ENCODE measurements at places on chromosomes 2 and 18.

GRCh38 chr2:53786352-53786704, 425 bp downstream of the ASB3 start:
- peak; percentile 37 for DNase-seq

DNA sequence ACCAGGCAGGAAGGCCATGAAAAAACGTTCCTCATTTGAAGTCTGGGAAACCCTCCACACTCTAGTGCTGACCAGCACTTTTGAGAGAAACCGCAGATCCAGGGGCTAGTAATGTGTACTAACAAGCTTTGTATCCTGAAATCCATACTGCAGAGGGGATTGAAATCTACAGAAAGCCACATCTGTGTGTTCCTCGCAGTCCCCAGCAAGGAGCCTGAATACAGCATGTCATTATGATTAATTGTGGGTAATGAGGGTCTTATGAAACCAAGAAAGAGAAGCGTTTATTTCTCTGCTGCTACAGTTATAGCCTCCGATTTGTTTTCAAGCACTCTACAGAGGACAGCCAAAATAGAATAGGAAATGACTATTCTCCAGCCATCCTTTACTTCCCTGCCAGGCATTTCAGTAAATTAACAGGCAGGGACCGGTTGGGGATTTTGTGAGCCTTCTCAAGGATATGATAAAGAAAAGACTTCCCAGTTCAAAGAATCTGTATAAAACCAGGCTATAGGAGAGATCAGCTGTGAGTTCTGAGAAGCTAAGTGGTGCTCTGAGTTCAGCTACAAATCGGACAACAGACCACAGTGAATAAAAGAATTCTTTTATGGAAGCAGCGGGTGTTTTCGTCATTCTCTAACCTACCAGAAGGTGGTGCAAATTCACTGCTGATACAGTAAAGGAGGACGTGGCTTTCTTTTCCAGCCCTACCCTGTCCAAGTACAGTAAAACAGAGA, 133.4 kb downstream of the INSIG2 start:
- peak; percentile 22 for DNase-seq

- no peak for DNase-seq
Observed at GRCh38 chr2:15170070-15170775, 390.9 kb downstream of the NBAS start.

- no peak for DNase-seq
Observed at GRCh38 chr2:1707771-1708418, 36.4 kb downstream of the PXDN start.

DNA sequence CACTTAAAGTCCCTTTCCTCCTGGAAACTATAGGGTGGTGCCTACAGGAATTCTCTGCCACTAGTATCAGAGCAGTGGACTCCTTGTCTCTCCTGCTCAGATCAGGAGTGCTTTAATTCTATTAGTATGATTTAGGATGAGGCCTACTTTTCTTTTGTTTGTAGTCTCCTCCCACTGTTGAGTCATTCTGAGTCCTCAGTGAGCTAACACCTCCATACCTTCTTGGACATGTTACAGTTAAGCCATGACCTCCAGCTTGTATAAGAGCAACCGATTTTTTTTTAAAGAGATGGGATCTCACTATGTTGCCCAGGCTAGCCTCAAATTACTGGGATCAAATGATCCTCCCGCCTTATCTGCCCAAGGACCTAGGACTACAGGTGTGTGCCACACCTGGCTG, 48.7 kb upstream of the OTOF start:
- DNase-seq, result no peak
